Fibroblast of skin of scalp (primary cell): ENCODE measurements at places on chromosomes 3 and 15.

DNA sequence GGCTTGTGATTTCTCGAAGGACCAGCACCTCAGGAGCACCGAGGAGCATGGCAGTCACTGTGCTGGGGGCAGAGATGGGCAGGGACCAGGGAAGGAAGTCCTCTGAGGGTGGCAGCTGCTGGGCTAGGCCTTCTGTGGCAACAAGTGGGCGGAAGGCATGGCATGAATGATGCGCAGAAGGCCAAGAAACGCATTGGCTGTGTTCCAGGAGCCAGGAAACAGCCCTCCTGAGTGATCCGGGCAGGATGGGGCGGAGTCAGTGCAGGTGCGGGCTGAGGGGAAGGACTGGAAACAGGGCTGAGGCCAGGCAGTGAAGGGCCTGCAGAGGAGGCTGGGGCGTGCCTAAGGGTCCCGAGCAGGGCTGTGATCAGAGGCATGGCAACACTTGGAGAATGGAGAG, 23.6 kb downstream of the MRPS11 start:
- DNase-seq = no peak

GRCh38 chr3:46112296-46112695, 85.0 kb upstream of the XCR1 start:
- no peak for DNase-seq

DNA sequence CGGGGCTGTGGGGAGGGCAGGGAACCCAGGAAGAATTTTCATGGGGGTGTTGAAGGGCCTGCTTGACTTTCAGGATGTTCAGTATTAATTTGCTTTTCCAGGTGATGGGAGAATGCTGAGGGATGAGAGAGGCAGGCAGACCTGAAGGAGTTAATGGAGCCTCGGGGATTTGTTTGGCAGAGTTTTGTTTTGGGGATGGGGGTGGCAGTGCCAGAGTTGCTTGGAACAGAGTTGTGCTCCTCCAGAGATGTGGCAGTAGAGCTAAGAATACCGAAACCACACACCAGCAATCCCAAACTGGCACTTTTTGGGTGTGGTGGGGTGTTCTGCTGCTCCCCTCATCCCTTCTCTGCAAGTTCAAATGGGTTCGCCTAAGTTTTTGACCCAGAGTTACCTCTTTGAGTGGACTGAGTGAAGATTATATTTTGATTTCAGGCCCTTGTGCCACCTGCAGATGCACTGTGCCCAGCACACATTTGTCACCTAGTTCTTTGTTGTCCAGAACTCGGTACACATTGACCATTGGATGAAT, 1.6 kb downstream of the BOC start:
- DNase-seq = no peak

GRCh38 chr3:53643757-53644156, 149.3 kb downstream of the CACNA1D start:
- DNase-seq = no peak

DNA sequence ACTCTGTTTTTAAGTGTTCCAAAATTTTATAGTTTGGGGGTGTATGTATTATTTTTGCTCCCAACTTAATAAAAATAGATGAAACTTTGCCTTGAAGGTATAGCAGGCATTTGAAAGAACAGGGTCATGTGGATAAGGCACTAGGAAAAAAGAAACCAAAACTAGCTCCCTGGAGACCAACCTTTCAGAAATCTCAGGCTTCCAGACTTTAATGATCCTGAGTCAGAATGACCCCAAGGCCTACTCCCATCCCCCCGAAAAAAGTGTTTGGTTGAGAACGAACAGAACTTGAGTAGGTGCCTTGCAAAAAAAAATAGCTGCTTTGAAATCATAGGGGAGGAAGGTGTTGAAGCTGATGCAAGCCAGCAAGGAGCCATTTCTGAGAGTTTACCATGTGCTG, 309.5 kb downstream of the THSD4 start:
- no peak for DNase-seq

GRCh38 chr15:73335026-73335425, 33.7 kb downstream of the HCN4 start:
- no peak for DNase-seq

DNA sequence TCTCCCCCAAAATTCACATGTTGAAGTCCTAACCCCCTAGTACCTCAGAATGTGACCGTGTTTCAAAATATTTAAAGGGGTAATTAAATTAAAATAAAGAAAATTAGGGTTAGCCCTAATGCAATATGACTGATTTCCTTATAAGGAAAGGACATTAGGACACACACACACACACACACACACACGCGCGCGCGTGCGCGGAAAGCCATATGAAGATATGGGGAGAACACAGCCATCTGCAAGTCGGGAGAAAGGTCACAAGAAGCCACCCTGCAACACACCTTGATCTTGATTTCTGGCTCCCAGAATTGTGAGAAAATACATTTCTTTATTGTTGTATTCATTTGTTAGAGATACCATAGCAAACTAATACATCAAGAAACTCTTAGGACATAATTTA, 54.6 kb upstream of the STXBP5L start:
- no peak for DNase-seq

- peak; percentile 34 for DNase-seq
Measured at GRCh38 chr3:13647298-13648059, 98.6 kb downstream of the FBLN2 start.

- peak; percentile 26 for DNase-seq
Measured at GRCh38 chr15:80099241-80099640, 39.8 kb downstream of the ZFAND6 start.

- no peak for DNase-seq
Measured at GRCh38 chr3:53062905-53063304, 17.0 kb upstream of the SFMBT1 start.

DNA sequence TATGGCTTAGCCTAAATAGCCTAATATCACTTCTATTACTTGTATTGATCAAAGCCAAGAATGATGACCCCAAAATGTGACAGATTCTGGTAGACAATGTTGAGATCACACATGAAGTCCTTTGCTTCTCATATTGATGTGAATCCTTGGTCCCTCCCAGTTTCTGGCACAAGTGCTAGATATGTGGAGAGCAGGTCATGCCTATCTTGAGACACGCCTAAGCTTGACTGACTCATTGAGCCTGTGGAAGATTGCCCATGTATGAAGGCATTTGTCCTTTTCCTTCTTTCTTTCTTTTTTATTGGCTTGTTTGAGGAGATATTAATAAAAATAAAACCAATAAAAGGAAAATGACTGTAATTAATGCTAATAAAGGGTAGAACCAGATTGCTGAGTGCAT, 54.0 kb upstream of the TMEM108 start:
- DNase-seq = no peak

DNA sequence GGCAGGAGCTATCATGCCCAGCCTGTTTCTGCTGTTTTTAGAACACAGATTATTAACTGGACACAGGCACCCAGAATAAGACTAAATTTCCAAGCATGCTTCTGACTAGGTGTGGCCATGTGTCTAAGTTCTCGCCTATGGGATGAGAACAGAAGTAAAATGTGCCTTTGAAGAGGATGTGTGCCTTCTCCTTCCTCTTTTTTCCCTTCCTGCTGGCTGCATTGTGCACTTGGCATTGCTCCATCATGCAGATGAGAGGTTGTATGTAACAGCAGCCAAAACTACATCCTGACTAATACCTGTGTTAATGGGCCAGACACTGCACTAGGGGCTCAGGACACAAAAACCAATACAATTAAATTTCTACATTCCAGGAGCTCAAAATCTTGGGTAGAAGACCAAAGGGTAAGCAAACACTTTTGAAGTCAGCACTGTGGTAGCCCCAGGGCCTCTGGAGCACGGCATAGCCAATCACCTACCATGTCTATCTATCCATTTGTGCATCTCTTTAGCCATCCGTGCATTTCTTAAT, 40.9 kb upstream of the RNU6-1 start:
- no peak for DNase-seq

GRCh38 chr3:23263796-23264195, 60.7 kb downstream of the UBE2E2 start:
- peak; percentile 66 for DNase-seq

GRCh38 chr3:112873632-112874031, 27.0 kb upstream of the CD200R1L start:
- no peak for DNase-seq

DNA sequence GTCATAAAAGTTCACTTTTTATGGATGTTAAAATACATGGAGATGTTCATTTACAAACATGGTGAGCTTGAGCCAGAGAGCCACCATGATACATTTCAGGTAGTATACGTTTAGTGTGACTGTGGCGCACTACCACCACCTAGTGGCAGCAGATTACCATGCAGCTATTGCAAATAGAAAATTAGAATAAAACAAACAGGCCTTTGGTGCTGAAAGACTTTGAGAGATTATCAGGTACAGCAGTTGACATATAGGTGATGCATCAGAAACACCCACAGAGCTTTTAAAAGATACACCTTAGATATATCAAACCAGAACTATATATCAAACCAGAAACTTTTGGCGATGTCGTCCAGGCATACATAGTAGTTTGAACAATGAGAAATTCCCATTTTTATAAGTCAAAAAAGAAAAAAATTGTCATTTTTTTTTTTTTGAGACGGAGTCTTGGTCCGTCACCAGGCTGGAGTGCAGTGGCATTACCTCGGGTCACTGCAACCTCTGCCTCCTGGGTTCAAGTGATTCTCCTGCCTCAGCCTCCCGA, 42.0 kb upstream of the ICE2 start:
- peak; percentile 62 for DNase-seq

DNA sequence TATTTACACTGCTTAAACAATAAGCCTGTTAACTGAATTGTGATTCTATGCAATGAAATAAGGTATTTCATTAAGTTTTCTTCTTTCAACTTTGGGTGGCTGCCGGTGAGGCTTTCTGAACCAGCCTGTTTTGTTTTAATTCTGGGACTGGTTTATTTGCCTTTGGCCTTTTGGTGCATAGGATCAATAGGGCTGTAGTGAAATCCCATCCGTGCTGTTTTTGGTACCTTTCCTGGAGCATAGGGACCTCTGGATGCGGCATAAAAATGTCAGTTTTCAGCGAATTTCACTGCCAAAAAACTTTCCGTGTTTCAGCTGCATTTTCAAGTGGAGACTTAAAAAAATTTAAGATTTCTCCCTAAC, 514 bp downstream of the PLS1 start:
- no peak for DNase-seq

DNA sequence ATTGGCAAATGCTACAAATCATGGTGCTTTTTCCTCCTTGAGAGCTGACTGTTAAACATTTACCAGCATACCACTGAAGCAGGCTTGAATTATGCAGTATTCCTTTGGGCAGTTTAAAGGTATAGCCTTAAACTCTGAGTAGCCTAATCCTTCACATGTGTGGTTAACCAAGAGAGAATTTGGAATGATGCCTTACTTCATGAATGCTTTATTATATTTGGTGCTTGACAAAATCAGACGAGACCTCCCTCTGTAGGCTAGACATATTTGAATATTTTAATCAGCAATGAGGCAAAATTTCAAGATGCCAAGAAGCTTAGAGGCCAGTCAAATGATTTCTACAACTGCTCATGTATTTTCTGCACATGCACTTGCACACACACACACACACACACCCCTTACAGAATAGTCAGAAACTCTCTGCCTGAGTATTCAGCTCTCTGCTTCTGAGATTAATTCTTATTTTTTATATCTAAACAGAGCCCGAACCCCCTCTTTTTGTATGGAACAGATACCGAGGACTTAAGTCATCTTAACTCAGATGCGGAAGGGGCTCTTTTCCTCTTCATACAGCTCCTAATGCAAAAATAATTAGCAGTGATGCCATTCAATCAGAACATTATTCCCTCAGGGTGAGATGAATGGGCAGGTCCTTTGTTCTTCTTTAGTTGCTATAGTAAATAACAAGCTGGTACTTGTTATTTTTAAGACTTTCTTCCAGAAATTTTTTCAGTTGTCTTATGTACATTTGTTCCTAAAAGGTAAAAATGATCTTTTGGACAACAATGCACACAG, 195.5 kb upstream of the TMC3 start:
- DNase-seq = peak; percentile 42
